Right ventricle myocardium superior (tissue), 1 donor: ENCODE measurements at places on chromosomes 3 and 15. TPM values are rescaled to one million over a fixed set of nuclear protein-coding genes. Genes with fewer than 3 reads are reported as not detected.

DNA sequence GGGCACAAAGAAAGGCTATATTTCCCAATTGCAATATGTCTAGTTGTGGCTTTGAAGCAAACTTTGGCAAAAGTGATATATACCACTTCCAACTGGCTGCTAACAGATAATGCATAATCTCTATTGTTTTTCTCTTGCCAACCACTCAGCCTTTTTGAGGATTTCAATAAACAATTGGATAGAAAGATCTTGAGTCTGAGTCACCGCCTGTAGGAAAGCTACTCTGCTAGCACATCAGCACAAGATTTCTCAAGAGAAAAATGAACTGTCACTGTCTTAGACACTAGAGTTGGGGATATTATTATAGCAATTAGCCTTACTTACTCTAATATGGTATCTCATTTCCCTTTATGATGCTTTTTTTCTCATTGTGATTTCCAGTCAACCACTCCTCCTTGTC lies 119.7 kb downstream of the SST start:
- DNase-seq: no peak

- peak; percentile 60 for DNase-seq
These were observed 378.2 kb upstream of the AZI2 start for GRCh38 chr3:28726840-28727239.

- DNase-seq: no peak
These were observed 16.9 kb downstream of the FBXW12 start for GRCh38 chr3:48388966-48389365.

DNA sequence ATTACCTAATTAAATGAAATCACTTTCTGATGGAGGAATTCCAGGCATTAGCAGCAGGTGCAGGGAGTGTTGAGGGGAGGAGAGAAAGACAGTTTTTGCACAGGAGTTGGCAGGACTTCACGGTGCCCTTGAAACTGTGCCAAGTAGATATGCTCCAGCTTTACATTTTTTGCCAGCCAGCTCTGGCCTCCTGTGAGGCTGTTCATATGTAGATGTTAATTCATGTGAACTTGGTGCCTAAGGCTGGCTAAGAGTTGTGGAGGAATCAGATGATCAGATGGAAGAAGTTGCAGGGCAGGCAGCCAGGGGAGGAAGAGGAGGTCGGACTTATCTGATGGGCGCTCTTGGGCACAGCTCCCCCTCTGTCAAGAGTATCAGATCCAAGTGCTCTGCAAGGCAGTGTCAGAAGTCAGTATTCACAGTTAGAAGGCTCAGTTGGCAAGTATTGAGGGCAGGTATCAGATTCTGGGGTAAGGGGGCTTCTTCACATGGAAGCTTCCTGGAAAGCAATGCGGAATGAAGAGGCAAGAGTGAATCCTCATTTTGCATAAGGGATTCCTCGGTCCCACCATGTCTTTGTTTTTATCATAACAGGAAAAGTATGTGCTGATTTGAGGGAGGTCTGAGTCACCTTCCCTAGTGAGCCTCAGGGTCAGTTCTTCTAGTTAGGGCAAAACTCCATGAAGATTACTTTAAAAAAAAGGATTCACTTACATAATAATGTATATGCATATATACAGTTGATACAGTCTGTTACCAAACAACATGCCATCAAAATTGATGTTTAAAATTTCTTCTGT lies 172.6 kb upstream of the UMPS start:
- DNase-seq: no peak

DNA sequence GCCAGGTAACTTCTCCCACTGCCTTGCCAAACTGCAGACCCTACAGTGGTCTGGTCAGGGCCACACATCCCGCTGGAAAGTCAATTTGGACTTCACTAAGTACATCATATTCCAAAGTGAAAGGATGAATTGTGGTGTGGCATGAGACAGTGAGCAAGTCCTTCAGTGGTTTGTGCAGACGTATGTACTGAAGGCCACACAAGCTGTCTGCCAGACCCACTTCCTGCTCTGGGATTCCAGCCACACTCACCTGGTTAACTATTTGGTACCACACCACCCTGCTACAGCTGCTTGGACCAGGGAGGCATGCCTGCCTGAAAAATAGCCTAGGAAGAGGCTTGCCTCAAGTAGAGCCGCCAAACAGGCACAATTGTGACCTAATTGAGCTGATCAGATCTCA lies 94.1 kb upstream of the STRIT1 start:
- DNase-seq: no peak

GRCh38 chr15:41291065-41291631 lies 41.2 kb downstream of the OIP5 start:
- no peak for DNase-seq

DNA sequence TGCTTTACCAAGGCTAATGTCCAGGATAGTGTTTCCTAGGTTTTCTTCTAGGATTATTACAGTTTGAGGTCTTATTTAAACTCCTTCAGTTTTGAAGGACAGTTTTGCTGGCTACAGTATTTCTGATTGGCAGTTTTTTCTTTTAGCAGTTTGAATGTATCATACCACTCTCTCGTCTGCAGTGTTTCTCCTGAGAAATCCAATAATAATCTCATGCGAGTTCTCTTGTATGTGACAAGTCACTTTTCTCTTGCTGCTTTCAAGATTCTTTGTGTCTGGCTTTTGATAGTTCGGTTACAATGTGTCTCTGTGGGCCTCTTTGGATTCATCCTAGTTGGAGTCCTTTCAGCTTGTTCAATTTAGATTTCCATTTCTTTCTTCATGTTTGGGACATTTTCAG lies 53.0 kb upstream of the EHHADH start:
- no peak for DNase-seq

DNA sequence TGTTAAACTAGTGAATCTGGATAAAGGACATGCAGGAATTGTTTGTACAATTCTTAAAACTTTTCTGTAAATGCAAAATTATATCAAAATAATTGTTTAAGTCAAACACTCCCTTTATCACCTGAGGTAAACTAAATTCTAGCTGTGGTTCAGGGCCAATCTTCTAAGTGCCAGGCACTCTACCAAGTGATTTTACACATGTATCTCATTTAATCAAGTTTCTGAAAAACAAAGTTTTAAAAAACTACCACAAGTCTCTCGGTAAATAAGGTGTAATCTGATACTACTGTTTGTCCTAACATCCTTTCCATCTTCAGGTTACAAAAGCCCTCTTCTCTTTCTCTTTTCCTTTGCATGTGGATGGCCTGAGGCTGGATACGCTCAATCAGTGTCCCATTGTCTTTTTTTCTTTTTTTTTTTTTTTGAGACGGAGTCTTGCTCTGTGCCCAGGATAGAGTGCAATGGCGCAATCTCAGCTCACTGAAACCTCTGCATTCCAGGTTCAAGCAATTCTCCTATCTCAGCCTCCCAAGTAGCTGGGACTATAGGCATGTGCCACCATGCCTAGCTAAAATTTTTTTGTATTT lies 19.3 kb downstream of the IFT80 start:
- DNase-seq: no peak

DNA sequence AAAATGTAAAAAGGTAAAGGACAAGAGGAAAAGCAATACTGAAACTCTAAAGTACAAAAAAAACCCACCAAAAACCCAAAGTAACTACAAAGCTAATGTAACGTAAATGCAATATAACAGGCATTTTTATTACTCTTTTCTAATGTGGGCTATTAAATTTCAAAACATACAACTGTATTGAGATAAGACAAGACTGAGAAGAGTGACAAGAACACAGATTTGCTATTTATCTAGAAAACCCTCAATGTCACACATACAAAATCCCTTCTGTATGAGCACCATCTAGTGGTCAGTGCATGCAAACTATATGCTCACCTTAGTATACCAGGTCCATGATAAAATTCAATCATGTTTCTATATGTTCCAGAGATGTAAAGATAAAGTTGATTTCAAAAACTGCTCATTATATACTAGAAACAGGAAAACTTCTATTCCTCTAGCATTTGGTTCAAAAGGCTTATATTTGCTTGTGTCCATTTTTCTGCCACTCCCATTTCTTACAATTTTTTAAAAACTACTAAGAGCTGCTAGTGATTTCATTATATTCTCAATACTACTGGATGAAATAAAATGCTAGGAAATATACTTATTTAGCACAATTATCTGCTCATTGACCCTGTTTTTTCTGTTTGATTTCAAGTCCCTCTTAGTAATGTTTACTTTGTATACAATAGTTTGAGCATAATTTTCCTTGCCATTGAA lies 111.4 kb downstream of the DLG1 start:
- DNase-seq: no peak

GRCh38 chr15:67571648-67572415 lies 29.3 kb downstream of the MAP2K5 start:
- DNase-seq: no peak

GRCh38 chr15:69604072-69604411 lies 151.4 kb downstream of the RPLP1 start:
- DNase-seq: no peak

DNA sequence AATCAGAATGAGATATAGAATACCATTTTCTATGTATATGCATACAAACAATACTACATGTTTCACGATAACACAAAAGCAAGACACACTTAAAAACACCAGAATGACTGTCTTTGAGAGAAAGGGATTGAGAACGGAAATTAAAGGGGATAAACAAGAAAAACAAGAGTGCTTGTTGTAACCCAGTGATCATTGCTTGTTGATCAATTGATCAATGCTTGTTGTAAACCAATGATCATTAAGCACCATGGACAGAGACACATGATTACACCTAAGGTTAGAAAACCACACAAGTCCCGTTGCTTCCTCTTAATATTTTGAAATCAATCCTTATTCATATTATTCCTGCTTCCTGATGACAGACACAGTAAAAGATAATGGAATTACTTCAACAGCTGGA lies 1.1 kb upstream of the OR4F15 start:
- DNase-seq: no peak

The SAMMSON gene
- not detected for total RNA-seq

The SNRPN gene
- total RNA-seq: 417 TPM

The CEP70 gene
- total RNA-seq: 19.0 TPM

The IGSF11 gene
- 2.9 TPM for total RNA-seq

The MESP2 gene
- total RNA-seq: 0.13 TPM
